Stomach (tissue), 19 donors: ENCODE measurements at places on chromosomes 6 and 20. TPM values are rescaled to one million over a fixed set of nuclear protein-coding genes. Genes with fewer than 3 reads are reported as not detected.

GRCh38 chr6:24719125-24719971, at the start of gene C6orf62:
TSS of gene C6orf62 (minus strand) at chr6:24719154. CDS start at chr6:24718668, 486 bp downstream.
- H3K4me3 ChIP-seq, result peak within 1 kb of the TSS; percentile 95
- H3K36me3 ChIP-seq, result peaks cover 29% of the 10 kb centered on the region
- H3K27me3 ChIP-seq, result no peaks in the 10 kb centered on the region

DNA sequence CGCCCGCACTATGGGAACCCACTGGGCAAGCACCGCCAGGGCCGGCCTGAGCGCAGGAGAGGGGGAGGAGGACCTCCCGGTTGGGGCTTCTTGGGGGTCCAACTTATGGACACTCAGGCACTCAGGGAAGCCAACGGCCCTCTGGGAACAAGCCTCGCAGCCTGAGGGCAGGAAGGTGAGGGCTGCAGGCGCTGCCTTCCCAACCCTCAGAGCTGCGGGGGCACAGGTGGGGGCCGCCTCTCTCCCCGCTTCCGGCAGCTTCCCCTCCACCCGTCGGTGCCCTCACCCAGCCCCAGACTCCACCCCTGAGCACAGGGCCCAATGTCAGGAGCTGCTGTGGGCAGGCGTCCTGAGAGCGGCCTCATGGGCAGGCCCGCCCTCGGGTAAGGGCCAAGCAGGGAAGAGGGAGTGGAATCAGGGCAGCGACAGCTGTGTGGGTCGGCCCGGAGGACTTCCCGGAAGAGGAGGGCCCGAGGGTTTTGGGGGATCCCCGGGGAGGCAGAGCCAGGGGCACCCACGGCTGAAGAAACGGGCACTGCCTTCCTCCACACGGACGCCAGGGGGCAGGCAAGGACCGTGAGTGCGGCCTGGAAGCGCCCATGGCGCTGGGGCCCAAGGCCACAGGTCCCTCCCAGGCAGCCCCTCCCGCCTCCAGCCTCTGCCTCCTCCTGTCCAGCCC, 488 bp upstream of the PTK6 start:
- H3K4me3 ChIP-seq, result peak overlapping the region; percentile 31
- peak; percentile 97 for DNase-seq
- peaks cover 53% of the 10 kb centered on the region for H3K4me1 ChIP-seq
- H3K27ac ChIP-seq, result peak overlapping the region; percentile 90
- H3K36me3 ChIP-seq, result no peaks in the 10 kb centered on the region

DNA sequence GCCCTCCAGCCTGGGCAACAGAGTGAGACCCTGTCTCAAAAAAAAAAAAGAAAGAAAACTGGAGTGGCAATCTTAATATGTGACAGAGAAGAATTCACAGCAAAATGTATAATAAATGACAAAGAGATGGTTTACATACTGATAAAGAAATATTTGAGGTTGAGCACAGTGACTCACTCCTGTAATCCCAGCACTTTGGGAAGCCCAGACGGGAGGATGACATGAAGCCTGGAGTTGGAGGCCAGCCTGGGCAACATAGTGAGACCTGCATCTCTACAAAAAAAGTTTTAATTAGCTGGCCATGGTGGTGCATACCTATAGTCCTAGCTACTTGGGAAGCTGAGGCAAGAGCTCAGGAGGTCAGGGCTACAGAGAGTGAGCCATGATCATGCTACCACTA, 12.4 kb upstream of the DEFB118 start:
- no peaks in the 10 kb centered on the region for H3K36me3 ChIP-seq
- no peak overlapping the region for H3K27ac ChIP-seq
- DNase-seq, result no peak
- no peaks in the 10 kb centered on the region for H3K4me1 ChIP-seq
- H3K4me3 ChIP-seq, result no peak overlapping the region

TBXT gene
- total RNA-seq, result not detected

KCNK16 gene
- total RNA-seq, result not detected

ASF1A gene
- 19.6 TPM for total RNA-seq
